ENCODE measurements at places on chromosomes 7 and 10.

DNA sequence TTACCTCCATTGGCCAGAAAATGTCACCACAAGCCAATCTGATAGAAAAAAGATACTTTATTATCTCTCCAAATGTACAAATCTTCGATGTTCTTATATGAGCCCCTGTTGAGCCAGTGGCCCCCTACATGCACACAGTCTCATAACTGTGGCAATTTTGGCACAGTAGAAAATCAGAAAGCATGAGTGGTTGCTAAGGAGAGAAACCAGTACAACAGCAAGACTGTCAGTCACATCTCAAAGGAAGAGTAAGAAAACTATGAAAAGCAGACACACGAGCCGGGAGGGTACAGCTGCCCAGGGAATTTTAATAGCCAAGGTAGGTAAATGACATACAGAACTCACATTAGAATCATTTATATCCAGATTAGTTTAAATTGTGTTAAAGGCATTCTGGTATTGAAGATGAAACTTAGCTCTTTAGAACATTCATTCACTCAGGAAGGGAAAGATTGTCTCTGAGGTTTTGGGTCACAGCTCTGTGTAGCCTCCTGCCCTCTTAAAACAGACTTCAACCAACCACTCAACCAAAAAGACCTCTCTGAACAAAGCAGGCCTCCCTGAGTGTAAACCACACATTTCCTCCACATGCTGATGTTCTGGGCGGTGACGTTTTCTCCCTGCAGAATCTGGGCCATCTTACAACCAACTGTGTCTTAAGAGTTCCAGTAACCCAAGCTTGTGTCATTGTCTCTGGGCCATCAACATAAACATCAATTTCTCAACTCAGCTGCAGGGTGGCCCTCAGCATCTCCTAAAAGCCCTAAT is 80.8 kb upstream of the ADAM12 start:
- no peak for DNase-seq

DNA sequence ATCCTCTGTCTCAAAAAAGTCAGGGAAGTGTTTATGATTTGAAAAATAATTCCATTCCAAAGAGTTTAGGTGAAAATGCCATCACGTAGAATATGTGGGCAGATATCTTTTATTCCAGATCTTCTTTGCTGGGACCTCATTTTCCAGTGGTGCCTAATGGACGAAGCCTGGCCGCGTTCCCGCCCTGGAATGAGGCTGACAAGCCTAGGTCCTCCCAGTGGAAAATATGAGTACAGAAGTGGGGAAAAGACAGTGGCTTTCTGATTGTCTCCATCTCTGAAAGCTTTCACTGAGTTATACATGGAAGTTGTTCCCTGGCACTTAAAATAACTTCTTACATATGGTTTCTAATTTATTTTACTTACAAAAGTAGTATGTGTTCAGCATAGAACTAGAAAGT is 139.4 kb downstream of the TACC2 start:
- DNase-seq: no peak

DNA sequence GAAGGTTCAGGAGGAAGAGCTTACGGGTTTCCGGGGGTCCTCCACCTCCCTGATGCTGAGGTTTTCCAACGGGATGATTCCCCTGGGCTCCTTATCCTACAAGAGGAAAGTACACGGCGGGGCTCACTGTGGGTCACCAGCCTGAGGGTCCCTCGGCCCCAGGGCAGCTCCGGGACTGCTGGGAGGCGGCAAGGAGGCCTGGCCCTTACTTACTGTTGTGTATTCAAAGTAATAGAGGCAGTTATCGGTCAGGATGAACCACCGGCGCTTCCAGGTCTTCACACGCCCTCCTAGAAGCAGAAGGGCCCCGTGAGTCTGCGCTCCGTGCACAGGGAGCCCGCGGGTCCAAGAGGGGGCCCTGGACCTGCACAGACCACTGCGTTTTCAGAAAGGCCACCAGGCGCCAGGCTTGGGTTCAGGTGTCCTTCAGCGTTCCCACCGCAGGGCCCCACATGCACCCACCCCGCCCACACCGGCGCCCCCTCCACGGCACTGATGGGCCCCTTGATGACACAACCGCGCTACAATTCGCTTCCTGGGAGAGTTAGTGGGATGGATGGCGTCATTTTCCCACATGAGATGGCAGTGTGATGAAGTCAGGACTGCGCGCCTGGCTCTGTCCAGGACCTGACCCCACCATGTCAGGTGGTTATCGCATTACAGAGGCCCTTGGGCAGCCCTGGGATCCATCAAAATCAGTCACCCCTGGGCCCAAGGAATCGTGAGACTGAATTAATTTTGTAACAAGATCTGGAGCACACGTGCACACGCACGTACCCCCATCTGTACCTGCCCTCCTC is 106.7 kb downstream of the CYTH3 start:
- no peak for DNase-seq

GRCh38 chr10:32141018-32141807 is 85.0 kb upstream of the KIF5B start:
- no peak for DNase-seq

GRCh38 chr10:124095096-124095495 is 1.7 kb upstream of the CHST15 start:
- no peak for DNase-seq

GRCh38 chr10:128549101-128549608 is 422.9 kb upstream of the MKI67 start:
- DNase-seq: no peak

DNA sequence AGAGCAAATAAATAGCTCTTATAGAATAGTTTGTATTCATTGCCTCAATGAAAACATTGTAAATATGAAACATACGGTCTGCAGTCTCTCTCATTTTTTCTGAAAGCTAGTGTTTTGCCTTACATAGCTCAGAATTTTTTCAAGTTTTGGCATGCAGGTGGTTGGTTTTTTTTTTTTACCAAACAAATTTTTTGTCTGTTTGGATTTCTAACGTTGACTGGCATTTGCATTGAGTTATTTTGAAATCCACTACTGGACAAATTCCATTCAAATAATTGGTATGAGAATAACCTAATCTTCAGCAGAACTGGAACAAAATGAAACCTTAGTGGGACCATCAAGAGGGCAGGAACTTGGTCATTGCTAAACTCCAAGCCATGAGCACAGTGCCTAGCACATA is 107.6 kb upstream of the SAMD8 start:
- no peak for DNase-seq

DNA sequence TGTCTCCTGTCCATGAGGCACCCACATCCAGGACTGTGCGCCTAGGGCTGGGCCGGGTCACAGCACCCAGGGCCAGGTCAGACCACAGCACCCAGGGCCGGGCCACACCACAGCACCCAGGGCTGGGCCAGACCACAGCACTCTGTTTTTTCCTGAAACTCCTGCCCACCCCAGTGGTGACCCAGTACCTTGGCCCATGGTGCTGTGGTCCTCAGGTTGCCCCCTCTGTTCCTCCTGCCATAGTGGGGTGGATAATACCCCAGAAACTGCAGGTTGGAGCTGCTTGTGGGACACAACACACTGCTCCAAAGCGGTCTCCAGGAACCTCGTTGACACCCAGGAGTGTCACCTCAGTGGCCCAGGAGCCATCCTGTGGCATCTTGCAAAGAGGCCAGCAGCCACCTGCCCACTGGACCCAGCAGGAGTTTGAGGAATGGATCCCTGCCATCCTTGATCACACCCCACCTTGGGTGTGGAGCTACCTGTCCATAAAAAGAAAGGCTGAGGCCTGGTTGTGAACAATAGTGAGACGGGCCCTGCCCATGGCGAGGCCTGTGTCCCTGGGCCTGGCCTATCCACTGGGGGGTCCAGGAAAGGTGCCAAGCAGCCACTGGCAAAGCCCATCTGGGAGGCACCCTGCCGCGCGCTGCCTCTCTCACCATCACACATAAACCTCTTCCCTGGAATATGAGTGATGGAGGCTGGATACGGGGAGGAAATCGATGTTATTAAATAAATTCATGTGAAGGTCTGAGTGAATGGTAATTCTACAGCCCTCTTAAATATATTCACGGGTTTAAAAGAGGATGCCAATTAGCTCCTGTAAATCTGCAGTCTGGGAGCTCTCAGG is 89.0 kb downstream of the NKX6-2 start:
- no peak for DNase-seq

- DNase-seq: peak; percentile 19
Measured at GRCh38 chr10:88385601-88386203, 197.4 kb downstream of the RNLS start.

- DNase-seq: no peak
Measured at GRCh38 chr7:28885771-28886170, 72.4 kb downstream of the TRIL start.

DNA sequence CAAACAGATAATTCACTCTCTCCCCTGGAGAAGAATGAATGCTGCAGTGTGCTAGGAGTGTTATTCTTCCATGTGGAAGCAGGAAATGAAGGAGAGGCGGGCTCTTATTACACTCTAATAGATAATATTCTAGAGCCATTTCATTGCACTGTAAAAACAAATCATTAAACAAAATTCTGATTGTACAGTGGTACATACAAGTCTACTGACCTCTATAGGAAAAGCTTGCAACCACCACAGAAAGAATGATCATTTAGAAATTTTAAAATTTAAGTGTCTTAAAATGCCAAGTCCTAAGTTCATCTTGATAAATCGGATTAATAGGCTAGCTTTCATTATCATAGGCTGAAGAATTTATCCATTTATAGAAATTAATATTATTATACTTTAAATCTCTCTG is 960.3 kb upstream of the LRRN3 start:
- peak; percentile 32 for DNase-seq

DNA sequence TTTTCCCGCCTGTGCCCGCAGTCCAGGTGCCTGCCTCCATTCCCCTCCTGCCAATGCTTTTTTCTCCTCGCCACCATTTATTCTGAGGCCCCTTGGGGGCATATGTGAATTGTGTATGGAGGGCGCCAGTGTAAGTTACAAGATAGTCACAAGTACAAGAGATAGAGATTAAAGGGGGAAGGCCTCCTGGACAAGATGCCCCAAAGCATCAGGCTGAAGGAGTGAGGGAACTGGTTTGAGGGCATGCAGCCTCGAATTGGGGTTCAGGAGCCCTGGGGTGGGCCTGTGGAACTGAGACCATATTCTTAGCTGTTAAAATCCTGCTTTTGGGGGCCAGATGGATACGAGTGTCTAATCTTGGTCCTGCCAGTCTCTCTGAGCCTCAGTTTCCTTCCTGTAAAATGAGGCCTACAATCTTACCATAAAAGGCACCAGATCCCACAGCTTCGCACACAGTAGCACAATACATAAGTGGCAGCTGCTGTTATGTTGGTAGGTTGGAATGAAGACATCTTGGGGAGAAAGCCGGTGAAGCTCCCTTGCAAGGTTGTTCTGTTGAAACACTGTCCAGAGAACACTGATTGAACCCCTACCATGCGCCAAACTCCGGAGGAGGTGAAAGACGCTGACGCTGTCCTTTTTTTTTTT is 545 bp upstream of the COMTD1 start:
- no peak for DNase-seq

GRCh38 chr7:94042381-94042780 is 38.2 kb upstream of the BET1 start:
- no peak for DNase-seq

- peak; percentile 52 for DNase-seq
Measured at GRCh38 chr7:128666200-128666599, 5.9 kb upstream of the GARIN1A start.

GRCh38 chr7:19209166-19209696 is 64.0 kb upstream of the FERD3L start:
- DNase-seq: no peak

- DNase-seq: no peak
Measured at GRCh38 chr10:49152037-49152436, 18.2 kb upstream of the FAM170B start.

DNA sequence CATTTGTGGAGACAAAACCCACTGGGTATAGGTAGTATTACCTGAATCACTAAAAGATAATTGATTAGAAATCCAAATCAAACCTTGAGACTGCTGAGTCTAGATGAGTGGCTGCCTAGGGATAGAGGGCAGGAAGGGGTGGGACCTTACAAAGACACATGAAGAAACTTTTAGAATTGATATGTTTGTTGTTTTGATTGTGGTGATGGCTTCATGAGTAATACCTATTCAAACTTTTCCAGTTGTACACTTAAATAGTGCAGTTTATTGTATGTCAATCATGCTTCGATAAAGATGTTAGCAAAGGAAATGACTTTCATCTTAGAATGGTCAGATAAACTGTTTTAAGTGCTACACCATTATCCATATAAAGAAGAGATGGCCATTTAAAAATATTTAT is 188.7 kb upstream of the KAT6B start:
- DNase-seq: peak; percentile 13

- peak; percentile 27 for DNase-seq
Measured at GRCh38 chr7:31933481-31933880, 136.7 kb downstream of the PDE1C start.

- DNase-seq: peak; percentile 50
Measured at GRCh38 chr10:71383972-71384687, 12.6 kb upstream of the CDH23 start.

Data from ELR (cell line).